ENCODE measurements at places on chromosomes 7 and 10.

DNA sequence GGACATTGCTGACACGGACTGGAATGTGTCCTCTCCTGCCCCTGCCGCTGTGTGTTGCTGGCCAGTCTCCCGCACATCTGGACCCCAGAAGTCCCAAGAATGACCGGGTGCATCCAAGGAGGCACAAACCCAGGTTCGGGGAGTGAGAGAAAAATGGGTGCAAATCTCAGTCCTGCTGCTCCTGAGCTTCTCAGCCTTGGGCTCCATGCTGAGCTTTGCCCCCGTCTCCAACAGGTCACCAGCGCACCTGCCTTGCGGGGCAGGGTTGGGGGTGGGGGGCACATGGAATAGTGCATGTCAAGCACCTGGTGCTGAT, 6.0 kb upstream of the NANOS1 start:
- no peak for DNase-seq

DNA sequence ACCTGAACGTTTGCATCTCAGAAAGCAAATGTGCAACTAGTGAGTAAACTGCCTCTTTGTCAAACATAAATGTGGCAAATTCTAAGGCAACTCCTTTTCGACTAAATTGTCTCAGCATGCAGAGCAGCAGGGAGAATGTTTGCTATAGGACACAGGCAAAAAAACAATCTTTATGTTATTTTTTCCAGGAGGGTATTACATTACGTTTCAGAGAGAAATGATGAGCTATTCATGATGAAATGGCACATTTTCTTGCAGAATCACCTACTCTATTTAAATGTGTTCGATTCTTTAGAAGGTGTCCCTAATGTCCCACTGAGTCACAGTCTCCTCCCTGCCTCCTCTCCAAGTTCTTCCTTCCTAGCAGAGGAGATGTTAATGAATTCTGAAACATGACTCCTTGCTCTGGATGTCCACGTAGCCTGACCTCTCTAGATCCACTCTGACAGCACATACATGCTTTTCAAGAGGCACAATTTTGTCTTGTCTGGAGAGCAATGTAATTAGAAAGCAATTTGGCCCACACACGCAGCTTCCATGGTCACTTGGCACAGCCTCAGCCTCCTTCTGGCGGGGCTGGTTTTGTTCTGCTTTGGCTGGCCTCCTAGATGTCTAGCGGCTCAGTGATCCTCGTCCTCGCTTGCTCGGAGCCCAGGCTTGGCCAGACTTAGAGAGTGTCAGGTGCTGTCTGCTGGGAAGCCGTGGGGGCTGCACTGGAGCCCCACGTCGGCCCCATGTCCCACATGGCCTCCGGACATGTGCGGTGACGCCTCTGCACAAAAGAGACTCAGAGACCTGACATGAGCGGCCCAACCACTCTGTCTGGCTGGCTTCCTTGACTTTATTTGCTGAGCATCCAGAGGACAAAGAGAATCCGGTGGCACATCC, 125.7 kb upstream of the ZNF438 start:
- no peak for DNase-seq

DNA sequence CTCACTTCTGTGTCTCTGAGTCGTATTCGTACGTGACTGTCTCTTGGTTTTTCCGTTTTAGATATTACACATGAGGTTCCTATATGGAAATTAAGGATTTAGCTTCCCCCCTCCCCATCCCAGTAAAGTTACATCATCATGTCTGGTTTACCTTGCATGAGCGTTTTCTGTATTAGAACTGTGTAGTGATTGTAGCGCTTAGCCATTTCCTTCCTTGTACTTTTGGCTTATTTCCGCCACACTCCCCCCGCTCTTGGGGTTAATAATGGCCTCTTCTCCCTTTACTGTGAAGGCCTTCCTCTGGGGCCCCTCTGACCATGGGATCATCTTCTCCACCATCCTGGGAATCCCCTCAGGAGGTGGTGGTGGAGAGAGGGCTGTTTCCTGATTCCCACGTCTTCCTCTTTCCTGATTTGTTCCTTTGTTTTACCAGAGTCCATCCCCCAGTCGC, 27.2 kb upstream of the AP5Z1 start:
- no peak for DNase-seq

- no peak for DNase-seq
Measured at GRCh38 chr10:29876008-29876555, 183.3 kb downstream of the JCAD start.

DNA sequence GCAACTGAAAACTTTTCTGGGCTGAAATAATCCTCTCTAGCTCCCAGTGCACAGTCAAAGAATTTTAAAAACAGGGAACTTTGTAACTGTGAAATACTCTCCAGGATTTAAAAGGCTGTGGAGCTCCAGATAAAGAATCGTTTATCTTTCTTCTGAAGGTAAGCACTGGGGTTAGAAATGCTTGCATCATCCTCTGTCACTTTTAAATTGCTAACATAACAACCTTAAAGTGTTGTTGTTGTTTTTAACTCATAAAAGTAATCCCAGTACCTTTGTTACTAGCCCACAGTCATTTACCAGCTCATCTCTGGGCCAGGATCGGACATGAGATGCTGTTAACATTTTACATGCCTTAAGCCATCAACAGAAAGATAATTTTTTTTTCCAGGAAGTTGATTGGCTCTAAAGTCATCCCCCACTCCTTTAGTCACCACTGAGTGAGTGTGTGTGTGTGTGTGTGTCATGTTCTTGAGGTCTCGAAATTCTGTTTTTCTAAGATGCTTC, at the start of gene SLC39A12:
Gene SLC39A12 (plus strand): TSS at position 51 of the 504 bp plus-strand sequence. CDS start 1,359 bp downstream, outside the sequence.
- DNase-seq = peak; percentile 14

GRCh38 chr7:100099452-100099851, 1.7 kb downstream of the MCM7 start:
- DNase-seq = no peak

DNA sequence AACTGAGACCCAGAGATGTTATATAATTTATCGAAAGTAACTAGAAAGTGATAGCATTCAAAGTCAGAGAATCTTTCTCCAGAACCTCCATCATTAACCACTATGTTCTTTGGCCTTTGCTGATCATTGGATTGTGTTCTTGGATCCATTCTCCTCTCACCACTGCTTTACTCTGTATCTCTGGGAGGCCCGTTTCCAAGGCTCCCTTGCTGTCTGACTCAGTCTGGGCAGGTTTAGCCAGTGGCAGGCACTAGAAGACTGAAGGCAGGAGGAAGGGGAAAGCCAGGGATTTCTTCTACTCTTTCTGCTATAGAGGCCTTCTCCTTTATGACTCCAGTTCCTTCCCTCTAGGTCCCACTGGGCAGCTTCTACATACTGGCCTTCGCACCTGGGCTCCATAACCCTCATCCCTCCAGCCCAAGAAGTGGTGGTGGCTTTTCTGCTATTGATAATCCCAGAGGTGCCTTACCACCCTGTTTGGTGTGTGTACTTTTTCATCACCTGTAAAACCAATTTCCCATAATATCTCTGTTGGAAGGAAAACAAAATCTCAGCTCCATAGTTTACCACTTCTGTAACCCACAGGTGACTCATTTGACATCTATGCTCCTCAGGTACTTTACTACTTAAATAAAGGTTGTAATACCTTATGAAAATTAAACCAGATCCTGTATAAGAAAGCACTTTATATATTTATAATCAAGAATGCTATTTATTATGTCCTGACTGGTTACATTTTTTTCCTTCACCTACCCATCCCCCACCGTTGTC, 36.0 kb downstream of the BCAP29 start:
- no peak for DNase-seq

GRCh38 chr7:47383696-47384445, 198.0 kb downstream of the TNS3 start:
- no peak for DNase-seq

DNA sequence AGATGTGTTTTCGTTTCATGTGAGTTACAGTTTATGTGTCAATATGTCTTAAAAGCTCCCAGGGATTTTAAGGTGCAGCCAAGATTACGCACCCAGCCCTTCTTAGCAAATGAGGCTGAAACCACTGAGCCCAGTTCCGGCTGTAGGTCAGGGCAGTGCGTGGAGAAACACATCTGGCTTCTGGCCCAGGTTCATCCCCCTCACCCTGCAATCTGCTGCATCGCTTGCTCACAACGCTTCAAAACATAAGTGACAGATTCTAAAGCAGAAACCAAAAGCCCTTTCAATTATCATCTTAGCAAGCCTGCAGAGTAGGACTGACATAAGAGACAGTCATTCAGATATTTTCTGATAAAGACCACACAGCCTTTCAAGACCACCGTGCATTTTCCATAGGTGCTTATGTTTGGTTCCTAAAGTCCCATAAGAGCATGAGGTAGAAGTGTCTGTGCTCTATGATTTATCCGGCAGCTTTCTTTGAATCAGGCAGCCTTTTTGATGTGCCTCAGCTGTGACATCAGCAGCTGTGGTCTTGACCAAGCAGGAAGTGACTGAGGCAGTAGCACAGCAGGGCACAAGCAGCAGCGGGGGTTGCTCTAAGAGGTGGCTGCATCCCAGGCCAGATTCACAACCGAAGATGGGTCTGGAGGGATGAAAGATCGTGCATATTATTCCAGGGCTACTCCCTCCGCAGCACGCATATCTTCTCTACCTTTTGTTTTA, 72.1 kb upstream of the LYZL2 start:
- peak; percentile 57 for DNase-seq

GRCh38 chr10:112122827-112123226, 60.7 kb downstream of the GPAM start:
- DNase-seq = no peak

GRCh38 chr7:34133356-34133982, 228.1 kb downstream of the BMPER start:
- DNase-seq = peak; percentile 61

- DNase-seq = peak; percentile 6
Measured at GRCh38 chr10:115171392-115171960, 78.3 kb downstream of the ATRNL1 start.

- no peak for DNase-seq
Measured at GRCh38 chr7:118312051-118312450, 87.5 kb downstream of the ANKRD7 start.

- DNase-seq = no peak
Measured at GRCh38 chr7:67813621-67814292, 817.1 kb downstream of the TYW1 start.

- DNase-seq = no peak
Measured at GRCh38 chr7:36639826-36640225, 84.5 kb downstream of the AOAH start.

DNA sequence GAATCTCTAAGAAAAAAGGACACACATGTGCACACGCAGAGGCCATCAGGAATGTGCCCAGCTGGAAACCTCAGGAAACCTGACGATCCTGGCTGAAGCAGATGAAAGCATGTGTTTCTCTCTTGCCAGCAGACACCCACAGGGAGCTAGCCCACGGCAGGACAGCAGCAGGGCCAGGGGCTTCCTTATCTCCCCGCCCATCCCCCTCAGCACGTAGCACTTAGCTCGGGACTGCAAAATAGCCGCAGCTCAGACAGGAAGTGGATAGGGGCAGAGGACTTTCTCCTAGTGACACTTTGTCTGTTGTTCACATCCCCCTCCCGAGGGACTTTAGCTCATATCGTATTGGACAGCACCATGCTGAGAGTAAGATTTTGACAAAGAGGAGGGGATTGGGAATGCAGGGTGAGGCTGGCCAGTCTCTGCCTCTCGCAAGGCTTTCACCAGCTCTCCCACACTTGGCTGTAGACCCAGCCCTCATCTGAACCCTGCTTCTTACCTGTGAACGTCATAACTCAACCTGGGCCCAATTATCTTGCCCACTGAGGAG, 63.8 kb downstream of the MKI67 start:
- DNase-seq = peak; percentile 84

- no peak for DNase-seq
Measured at GRCh38 chr7:139838276-139838675, 9.2 kb downstream of the TBXAS1 start.

DNA sequence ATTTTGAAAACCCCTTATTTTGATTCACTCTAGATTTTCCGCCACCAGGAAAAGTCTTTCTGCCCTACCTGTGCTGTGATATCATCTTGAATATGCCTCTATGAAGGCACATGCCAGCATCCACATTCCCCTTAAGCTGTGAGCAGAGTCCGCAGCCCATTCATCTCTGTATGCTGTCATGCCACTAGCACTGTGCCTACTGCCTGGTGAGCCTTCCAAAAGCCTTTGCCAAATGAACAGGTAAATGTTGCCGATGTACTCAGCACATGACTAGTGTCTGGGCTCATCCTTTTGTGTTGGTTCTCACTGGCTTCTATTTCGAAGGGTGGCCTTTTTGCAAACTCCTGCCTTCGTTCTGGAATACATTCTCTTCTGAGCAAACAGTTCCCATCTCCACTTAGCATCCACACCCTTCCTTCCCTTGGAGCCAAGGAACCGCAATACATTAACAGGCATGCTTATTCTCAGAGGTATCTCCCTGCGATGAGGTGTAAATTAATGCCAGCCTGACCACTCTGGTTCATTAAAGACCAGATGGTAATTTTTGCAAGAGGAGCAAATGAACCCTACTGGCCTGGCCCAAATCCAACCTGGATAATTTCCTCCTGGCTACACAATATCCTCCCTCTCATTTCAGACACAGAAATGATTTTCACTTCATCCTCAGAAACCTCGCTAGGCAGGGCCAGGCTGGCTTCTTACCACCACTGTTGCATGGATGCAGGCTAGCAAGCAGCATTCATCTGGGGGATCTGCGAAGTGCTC, 339.7 kb upstream of the NFE2L3 start:
- no peak for DNase-seq

DNA sequence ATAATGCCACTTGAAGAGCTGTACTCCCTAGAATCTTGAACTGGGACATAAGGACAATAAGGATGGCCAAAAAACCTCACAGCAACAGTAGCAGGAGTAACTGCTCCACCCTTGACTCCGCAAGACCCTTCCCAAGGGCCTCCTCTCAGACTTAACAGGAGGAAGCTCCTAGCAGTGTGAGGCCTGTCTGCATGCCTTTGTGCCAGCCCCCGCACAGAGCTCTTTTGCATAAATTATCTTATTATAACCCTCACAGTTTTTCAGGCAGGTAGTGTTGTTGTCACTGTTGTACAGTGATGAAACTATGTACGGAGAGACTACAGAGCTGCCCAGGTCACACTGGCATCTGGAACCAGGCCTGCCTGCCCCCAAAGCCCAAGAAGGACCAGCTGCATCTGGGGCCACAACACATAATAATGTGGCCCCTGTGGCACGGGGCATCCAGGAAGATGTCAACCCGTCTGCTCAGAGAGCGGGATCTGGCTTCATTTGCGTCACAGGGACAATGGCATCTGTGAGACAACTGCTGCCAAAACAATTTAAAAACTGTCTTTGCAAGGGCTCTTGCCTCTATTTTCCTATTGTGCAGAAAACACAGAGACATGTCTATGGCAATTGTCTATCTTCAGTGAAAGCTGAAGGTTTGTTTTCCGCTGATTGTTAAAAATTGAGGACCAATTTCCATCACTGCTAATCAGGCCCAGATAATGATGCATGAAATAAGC, 249.3 kb upstream of the GRB10 start:
- DNase-seq = no peak

DNA sequence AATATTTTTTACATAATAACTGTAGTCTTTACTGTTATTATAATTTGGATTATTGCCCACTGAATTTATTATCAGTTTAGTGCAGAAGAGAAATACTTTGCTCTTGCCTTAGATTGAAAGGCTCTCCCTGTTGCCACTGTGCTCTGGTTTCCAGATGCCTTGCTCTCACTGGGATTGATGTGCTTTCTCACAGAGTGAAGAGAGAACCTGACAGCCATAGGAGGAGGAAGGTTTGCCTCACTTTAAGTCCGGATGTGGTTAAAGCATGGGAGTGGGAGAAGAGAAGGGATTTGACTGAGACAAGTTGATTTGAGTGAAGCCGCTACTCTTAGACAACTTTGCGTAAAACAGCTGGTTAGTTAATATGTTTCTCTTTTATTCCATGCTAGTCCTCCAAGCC, 68.2 kb upstream of the RPA3 start:
- no peak for DNase-seq

Data from mesendoderm (in vitro differentiated cells).